ENCODE measurements at places on chromosomes 13 and 19.

DNA sequence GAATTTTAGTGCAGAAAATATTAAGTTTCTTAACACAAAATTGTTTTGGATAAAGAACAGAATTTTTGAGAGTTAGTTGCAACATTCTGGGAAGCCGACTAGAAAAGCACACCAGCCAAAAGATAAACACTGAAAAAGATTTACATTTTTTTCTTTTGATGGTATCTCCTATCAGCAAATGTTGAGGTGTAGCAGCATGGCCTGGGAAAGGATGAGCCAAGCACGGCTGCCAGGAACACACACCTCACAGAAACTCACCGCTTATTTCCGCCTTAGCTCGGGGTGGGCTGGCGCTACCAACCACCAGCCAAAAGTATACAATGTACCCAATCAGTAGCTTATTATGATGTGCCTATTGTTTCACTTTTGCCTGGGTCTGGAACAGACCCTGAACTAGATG is 134.7 kb downstream of the MIPEP start:
- DNase-seq: no peak

GRCh38 chr13:41561170-41561569 is 103.8 kb downstream of the RGCC start:
- no peak for DNase-seq

GRCh38 chr19:18065173-18065495 is 21.6 kb downstream of the IL12RB1 start:
- no peak for DNase-seq

- no peak for DNase-seq
These were observed 3.8 kb downstream of the APC2 start for GRCh38 chr19:1453525-1454364.

DNA sequence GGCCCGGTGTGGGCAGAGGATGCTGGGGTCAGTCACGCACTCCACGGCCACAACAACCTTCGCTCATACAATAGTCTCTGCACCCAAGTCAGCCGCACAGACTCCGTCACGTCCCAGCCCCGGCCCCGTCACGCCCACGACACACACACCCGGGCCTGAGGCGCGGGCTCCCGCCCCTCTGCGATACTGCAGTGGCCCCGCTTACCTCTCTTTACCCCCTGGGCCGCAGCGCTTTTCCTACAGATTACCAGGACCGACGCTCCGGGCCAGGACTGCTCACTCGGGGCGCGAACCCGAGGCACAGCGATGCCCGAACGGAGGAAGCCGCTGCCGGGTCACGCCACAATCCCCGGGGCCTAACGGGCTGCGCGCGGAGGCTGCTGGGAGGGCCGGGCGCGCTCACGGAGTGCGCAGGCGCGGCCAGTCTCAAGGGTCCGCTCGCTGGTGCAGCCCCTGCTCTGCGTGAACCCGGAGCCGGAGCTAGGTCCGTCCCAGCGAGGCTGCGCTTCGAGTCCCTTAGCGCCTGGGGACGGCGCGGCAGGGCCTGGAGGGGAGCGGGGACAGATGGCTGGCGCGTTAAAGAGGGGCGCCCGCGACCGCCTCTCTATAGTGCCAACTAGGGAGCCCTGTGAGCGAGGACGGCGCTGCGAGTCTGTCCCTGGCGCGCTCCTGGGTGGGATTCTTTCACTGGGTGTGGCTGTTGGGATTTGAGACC is at the start of gene ZFP82:
Gene ZFP82 (minus strand): TSS at position 358 of the 715 bp plus-strand sequence. CDS start 8,855 bp downstream, outside the sequence.
- peak; percentile 44 for DNase-seq

GRCh38 chr13:96492766-96493165 is 402.9 kb downstream of the HS6ST3 start:
- no peak for DNase-seq

DNA sequence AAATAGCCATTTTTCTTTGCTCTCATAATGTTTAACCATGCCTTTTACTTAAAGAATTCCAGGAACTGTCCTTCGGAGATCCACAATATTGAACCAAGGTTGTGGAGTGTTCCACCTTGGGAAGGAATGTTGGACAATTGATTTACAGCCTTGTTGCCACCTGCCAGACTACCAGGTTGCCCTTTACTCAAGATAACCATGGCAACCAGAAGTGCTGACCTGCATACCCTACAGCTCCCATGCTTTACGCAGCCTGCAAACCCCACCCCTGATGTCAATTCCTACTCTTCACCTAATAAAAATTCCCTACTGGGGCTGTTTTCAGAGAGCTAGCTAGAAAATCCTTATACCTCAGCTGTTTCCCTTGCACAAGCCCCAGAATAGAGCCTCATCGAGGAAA is 151.0 kb upstream of the RXFP2 start:
- no peak for DNase-seq

DNA sequence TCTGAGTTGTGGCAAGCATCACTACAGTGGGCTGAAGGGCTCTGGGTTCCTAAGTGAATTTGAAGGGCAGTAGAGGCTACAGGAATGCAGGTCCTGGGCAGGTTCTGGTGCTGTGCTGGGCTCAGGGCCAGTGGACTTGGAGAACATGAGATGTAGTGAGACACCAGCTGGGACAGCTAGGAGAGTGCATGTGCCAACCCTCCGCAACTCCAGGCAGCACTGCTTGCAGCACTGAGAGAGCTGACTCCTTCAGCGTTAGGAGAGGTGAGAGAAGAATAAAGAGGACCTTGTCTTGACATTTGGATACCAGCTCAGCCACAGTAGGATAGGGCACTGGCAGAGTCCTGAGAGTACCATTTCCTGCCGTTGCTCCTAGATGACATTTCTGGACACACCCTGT is 739.9 kb upstream of the PRR20A start:
- DNase-seq: no peak

GRCh38 chr13:74930402-74931165 is 551.4 kb downstream of the TBC1D4 start:
- DNase-seq: peak; percentile 8

DNA sequence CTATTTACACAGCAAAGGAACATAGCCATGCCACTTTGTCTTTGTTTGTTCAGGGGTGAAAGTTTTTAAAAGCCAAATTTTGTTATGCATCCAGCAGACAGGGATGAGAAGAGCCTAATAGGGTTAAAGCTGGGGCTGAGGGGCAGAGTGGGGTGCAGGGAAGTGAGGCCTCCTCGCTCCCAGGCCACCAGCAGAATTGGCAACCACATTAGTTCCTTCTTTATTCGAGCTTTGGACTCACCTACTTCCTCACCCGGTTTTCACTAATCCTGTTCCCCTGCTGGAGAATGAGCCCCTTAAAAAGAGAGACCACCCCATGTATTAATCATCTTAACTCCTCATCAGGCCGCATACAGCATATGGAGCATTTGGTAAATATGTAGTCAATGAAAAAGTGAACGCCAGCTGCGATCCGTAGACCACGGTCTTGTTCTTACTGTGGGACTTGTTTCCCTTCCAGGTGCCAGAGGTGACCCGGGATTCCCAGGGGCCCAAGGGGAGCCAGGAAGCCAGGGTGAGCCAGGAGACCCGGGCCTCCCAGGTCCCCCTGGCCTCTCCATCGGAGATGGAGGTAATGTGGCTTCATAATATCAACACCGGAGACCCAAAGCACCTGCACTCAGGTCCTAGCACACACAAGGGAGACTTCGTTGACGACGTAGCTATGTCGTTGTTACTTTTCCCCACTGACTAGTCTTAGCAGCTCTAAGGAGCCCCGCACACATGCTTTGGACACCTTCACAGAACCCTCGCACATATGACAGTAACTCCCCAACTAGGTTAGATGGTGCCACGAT is 112.1 kb downstream of the RAB20 start:
- no peak for DNase-seq

GRCh38 chr19:13726323-13726722 is 38.0 kb upstream of the MRI1 start:
- no peak for DNase-seq

GRCh38 chr19:7918615-7919421 is 1.3 kb upstream of the SNAPC2 start:
- DNase-seq: no peak

DNA sequence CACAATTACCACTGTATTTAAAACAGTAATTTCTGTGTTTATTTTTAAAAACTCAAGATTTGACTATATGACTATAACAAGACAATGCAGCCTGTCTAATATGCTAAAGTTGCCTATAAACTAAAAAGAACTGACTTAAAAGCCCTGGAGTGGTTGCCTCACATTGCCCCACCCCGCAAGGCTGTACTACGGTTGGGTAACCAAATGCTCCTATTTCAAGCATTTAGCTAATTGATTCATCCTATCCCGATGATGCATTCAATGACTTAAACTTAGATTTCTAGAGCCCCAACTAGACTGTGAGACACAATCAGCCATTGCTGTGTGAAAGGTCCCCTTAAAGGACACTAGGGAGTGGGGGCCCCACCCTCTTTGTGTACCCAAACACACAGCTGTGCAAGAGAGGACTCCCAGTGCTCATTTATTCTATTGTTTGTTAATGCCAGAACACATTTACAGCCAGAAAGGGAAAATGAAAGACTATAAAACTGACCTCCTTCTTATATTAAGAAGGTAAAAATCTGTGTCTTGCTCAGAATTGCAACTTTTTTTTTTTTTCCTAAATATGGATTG is 66.9 kb downstream of the MIPEP start:
- DNase-seq: no peak

- no peak for DNase-seq
These were observed 88.0 kb downstream of the ABCC4 start for GRCh38 chr13:95212983-95213850.

GRCh38 chr19:1782521-1782920 is 29.2 kb downstream of the ONECUT3 start:
- no peak for DNase-seq

DNA sequence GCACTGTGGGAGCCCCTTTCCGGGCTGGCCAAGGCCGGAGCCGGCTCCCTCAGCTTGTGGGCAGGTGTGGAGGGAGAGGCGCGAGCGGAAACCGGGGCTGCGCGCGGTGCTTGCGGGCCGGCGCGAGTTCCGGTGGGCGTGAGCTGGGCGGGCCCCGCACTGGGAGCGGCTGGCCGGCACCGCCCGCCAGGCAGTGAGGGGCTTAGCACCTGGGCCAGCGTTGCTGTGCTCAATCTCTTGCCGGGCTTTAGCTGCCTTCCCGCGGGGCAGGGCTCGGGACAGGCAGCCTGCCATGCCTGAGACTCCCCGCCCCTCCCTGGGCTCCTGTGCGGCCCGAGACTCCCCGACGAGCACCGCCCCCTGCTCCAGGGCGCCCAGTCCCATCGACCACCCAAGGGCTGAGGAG is 405.2 kb upstream of the PRR20A start:
- no peak for DNase-seq

GRCh38 chr13:78102121-78102677 is 183.6 kb upstream of the EDNRB start:
- DNase-seq: peak; percentile 7

- no peak for DNase-seq
These were observed 10.8 kb downstream of the NDFIP2 start for GRCh38 chr13:79491715-79492114.

DNA sequence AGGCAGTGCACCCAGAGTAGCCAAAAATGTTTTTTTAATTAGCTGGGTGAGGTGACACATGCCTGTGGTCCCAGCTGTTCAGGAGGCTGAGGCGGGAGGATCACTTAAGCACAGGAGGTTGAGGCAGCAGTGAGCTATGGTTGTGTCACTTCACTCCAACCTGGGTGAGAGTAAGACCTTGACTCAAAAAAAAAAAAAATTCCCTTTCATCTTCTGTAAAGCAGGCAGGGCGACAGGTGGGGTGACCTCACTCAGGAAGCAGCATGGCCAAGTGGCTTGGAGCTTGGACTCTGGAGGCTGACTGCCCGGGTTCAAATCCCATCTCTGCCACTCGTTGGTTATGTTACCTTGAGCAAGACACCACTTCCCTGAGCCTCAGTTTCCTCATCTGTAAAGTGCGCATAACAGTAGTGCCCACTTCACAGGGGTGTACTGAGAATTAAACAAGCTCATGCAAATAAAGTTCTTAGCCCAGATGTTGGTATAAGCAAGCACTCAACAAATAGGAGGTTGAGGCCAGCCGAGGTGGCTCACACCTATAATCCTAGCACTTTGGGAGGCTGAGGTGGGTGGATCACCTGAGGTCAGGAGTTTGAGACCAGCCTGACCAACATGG is 48.3 kb downstream of the MAP4K1 start:
- DNase-seq: no peak

DNA sequence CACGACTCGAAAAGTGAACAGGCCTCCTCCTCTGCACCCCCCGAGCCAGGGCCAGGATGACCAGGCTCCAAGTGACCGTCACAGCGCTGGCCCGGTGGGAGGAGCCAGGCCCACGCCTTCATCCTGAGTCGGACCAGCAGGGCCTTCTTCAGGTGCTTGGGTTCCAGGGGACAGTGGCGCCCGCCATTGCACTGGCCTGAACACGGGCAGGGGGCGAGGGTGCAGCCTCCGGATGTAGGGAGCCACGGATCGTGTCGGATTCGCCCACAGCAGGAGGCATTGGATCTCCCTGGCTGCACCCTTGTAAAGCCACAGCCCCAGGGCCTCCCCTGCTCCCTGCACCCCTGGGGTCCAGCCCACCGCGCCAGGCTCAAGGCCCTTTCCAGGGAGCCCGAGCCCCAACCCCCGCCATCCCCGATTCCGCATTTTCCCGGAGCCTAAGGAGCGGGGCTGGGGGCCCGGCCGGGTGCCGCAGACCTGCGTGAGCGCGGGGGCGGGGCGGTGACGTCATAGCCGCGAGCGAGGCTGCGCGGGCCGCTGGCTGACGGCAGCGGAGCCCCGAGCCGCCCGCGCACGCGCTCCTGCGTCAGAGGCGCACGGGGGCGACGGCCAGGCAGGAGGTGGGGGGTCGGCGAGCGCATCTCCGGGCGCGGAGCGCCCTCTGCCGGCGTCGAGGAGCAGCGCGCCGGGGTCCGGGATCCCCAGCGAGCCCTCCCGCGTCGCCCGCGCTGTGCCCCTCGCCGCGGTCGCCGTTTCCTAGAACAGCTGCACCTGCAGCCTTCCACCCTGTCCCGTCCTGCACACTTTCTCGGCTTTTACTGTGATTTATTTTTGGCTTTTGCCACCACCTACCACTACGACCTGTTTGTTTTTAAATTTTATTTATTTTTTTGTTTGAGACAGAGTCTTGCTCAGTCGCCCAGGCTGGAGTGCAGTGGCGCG is 1.5 kb upstream of the ATP5F1D start:
- peak; percentile 66 for DNase-seq

DNA sequence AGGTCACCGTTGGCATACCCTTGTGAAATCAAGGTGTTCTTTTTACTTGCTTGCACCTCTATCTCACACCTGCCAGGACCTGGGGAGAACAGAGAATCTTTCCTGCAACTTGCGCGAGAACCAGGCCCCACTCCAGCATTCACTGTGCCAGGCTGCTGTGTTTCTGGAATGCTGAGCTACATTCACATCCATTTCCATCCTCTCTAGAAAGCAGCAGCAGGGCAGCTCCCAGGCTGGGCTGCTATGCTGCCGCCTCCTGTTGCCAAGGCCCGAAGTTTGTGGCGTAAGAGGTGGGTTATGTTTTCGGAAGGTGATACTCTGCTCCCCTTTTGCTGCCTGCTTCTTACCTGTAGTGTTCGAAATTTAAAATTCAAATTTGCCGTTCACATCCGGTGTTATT is 464.1 kb downstream of the KLF5 start:
- no peak for DNase-seq

DNA sequence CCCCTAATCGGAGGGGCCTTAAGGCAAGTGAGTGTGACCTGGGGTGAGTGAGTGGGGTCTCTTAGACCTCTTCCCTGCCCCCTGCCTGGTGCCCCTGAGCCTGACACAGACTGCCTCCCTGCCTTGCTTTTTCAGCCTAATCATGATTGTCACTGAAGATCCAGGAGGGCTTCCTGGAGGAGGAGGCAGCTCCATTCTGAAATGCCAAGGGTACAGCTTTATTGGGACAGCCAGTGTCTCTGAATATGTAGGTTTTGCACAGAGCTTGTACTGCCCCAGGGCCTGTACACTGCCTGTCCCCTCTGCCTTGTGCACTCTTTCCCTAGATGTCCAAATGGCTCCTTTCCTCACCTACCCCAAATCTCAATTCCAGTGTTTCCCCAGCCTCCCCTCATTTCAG is 26.1 kb upstream of the SEMA6B start:
- DNase-seq: no peak

GRCh38 chr13:42039457-42039945 is 8.9 kb upstream of the DGKH start:
- DNase-seq: no peak
